ENCODE measurements at places on chromosomes 3 and 15.

GRCh38 chr3:45566951-45567411, 27.6 kb upstream of the LIMD1 start:
- DNase-seq, result no peak

- DNase-seq, result no peak
Measured at GRCh38 chr15:40355976-40356585, 1.9 kb upstream of the DISP2 start.

GRCh38 chr15:85589851-85590250, 204.9 kb downstream of the KLHL25 start:
- DNase-seq, result no peak

DNA sequence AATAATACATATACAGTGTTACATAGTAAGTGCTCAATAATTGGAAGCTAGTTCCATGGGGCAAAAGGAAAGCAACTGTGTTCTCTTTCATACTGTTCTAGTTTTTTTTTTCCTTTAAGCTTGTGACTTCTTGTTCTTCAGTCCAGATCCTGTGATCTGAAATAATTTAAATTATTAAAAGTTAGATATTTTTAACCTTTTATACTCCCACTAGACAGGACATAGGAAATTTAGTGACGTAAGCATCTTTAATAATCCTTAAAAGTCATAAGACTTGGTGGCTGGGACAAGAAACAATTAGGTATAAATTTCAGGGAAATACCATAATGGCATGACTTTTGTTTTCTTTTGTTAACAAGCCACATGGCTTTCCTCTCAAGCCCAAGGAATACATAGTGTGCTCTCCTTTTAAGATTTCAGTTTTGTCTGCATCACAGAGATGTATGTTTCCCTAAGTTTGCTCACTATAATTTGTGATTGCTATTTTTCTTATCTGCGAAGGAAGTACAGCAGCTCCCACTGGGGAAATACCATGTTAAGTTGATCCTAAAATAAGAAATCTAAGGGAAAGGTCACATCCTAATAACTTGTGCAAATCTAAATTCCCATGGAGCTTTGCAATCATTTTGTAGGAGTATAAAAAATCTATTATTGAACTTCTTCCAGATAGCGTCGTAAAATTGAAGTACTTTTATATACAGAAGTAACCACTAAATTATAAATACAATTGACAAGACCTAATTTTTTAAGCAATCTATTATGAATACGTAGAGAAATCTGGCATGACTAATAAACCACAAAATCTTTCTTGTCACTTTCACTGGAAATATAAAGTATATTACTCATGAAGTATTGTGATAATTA, 30.1 kb downstream of the PPARG start:
- DNase-seq, result no peak

GRCh38 chr3:166446291-166446690, 609.1 kb upstream of the BCHE start:
- DNase-seq, result no peak

GRCh38 chr15:45670511-45670910, 35.7 kb downstream of the SQOR start:
- DNase-seq, result no peak

DNA sequence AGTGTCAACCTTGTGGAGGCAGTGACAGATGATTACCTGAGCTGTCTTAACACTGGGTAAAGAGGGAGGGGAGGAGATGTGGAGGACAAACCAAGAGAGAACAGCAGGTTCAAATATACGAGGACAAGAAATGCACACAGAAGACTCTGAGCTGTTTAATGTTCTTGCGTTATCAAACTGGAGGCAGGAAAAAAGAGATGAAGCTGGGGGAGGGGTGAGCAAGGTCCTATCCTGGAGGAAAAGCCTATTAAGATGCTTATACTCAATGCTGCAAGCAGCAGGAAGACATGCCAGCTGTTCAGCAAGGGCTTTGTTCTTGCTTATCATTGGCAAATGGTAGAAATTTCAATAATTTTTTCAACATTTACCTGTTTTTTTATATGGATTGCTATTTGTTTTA, 345.7 kb upstream of the TRIM42 start:
- DNase-seq, result no peak

GRCh38 chr3:18344306-18345014, 80.7 kb downstream of the SATB1 start:
- no peak for DNase-seq

- DNase-seq, result no peak
Measured at GRCh38 chr3:161423911-161424522, 52.7 kb upstream of the SPTSSB start.

GRCh38 chr3:10743366-10744097, 72.5 kb upstream of the SLC6A11 start:
- no peak for DNase-seq

GRCh38 chr3:97658668-97659285, 105.8 kb upstream of the ARL6 start:
- no peak for DNase-seq

GRCh38 chr15:33279613-33280205, 31.1 kb upstream of the RYR3 start:
- DNase-seq, result no peak

GRCh38 chr15:70507772-70508371, 255.5 kb downstream of the UACA start:
- DNase-seq, result no peak

- DNase-seq, result no peak
Measured at GRCh38 chr3:98359993-98360675, 6.5 kb downstream of the OR5K4 start.

- no peak for DNase-seq
Measured at GRCh38 chr3:127899200-127899599, 15.8 kb upstream of the KBTBD12 start.

DNA sequence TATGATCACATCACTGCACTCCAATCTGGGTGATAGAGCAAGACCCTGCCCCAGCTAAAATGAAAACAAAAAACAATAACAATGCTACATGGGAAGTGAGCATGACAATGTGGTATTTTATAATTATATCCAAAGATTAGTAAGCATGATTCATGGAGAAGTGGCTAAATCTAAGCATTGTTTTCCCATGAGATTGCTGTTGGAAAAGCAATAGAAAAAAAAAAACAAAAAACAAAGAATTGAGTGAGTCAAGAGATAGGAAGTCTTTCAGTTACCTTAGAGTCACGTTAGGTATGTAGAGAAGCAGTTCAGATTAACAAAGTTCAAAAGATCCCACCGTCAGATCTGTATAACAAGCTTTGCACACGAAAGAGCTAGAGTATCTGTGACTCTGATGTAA, 210.3 kb upstream of the CNTN6 start:
- DNase-seq, result no peak

DNA sequence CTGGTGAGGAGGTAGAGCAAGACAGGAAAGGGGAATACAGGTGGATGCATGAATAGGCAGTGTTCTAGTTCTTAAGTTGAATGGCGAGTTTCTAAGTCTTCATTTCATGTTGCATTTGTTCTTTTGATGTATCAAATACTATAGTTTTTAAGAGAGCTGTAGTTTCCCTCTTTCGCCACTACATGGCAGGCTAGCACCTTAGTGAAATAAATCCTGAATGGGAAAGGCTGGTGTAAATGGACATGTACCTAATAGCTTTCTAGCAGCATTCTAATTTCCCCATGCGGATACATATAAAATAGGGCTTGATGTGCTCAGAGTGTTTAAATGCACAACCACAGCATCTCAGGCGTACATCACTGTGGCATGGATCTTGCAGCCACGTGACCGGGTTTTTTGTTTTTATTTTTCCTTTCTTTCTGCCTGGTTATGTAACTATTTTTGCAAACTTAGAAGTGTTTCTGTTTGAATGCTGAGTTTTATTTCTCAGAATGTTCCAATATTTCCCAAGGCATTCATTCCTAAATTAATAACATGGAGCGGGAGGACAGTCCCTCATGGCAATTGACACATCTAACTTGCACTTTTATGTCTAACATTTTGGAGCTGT, 23.5 kb upstream of the CLN6 start:
- DNase-seq, result no peak

DNA sequence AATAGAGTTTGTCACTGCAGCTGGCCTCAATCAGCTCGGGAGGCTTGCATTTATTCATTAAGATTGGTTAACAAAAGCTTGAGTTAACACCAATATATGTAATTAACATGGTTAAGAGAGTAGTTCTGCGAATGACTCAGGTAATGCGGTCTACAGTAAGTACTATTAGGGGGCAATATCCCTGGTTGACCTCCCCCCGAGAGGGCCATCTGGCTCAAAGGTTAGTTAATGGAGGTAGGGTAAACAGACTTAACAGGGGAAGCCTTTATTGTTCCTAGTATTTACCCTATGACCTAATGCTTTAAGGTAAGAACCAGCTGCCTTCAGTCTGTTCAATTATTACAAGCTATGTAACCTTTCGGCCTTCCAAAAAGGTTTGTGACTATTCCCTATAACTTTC, 403.3 kb upstream of the SGO1 start:
- DNase-seq, result no peak

DNA sequence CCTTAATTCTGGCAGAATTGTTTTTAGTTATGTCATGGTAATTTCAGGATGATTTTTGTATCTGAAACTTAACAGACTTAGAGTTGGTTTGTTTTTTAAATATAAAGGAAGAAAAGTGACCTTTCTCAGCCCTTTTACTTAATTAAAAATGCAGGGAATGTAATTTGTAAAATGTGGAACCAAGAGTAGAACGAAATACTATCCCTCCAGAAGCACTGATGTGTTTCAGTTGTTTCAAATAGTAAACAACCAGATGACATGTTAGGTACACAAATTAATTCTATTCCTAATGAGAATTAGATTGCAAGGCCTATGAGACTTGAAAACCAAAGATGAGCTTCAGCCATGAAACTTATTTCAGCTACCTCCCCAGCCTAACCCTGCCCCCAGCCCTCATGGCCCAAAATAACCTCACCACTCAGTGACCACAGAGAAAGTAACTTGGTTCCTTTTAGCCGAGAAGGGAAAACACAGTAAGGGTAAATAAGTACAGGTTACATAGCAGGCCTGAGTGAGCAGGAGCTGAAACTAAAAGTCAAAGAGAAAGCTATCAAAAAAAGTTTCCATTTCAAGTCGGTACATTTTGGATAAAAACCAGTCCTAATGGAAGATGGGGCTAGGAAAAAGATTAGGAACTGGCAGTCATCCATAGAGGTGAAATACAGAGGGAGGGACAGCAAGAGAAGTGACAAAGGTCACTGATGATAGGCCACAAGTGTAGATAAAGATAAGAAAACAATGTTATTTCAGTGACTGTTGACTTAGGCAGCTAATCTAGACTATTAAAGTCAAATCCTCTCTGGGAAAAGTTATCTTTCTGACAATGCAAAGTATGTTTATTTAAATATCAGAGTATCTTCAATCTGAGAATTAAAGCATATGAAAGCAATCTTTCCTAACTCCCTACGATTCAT, 23.2 kb downstream of the SENP8 start:
- no peak for DNase-seq

- no peak for DNase-seq
Measured at GRCh38 chr3:140170612-140171011, 235.6 kb downstream of the CLSTN2 start.

DNA sequence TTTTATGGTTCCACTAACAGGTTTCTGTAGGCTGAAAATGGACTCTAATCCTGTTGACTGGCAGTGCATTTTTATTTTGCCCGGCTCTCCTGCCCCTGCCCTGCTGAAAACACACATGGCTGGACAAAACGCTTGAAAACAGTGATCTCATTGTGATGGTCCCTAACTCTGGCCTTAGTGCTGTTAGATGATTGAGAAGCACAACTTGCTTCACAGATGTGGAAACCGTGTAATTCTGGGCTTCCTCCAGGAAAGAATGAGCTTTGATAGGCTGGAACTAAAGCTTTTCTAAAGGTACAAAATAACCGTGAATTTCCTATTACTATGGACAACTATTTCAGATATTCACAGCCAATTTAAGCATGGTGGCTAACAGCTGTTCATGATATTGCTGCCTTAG, 121.4 kb downstream of the VGLL3 start:
- DNase-seq, result no peak

- DNase-seq, result no peak
Measured at GRCh38 chr3:7332696-7333095, 471.8 kb downstream of the GRM7 start.

DNA sequence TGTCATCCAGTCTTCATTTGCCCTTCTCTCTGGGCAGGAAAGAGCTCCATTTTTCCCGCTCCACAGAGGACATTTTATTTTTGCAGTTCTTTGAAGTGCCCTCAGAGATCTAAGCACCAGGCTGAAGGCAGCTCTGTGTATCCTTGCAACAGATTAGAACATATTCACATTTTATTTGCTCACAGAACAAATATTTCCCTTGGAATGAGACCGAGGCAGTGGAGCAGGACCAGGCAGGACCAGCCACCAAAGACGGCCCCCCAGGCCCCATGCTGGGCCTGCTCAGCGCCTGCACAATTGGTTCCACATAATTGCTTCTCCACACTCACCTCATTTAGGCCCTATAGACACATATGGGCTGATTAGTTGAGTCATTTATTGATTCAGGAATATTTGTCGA, 15.7 kb upstream of the ETV5 start:
- DNase-seq, result no peak

- no peak for DNase-seq
Measured at GRCh38 chr3:28050885-28051284, 190.5 kb upstream of the CMC1 start.

DNA sequence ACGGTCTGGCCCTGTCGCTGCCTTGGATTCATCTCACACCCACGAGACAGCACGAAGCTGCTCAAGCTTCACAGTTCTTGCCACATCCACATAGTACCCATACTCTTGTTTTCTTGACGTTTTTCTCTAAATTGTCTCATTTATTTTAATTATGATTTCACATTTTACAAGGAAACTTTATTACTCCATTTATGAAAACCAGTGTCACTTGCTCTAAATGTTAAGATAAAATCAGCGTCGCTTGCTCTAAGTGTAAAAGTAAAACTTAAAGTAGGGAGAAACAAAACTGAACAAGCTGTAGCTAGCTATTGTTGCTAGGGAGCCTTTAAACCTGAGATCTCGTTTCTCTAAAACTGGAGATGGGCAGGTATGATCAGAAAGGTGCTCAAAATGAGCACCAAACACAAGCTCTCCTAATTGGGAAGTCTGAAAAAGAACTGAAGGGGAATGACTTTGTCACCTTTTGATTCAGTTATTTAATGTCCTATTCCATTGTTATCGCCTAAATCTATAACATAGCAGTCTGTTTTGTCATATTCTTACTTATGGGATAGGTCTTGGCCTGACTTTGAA, 680 bp downstream of the IFT122 start:
- DNase-seq, result no peak

GRCh38 chr3:108966773-108967172, 13.1 kb upstream of the GUCA1C start:
- no peak for DNase-seq

DNA sequence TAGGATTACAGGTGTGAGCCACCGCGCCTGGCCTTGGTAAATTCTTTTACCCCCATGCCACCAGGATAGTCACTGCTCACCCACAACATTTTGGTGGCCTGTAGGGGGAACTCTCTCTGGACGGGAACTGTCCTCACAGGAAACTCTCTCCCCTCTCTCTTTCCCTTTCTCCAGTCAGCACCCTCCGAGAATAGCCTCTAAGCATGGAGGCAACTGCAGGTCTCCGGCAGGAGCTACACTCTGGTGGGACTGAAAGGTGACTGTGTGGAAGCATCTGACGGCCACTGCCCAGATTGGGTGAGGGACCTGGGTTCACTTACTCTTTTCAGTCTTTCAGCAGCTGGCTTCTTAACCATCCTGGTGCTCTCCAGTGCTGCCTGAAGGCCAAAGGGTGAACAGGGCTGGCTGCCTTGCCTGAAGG, 21.3 kb downstream of the TRANK1 start:
- no peak for DNase-seq

GRCh38 chr15:80695099-80695910, at the start of gene ABHD17C:
TSS of gene ABHD17C (plus strand) at chr15:80695310. CDS start at chr15:80695430, 120 bp downstream.
- peak; percentile 19 for DNase-seq

- no peak for DNase-seq
Measured at GRCh38 chr3:42053476-42053875, 37.7 kb upstream of the TRAK1 start.

Measured in activated CD4-positive, CD25-positive, alpha-beta regulatory T cell (primary cell).